ENCODE measurements at places on chromosomes 13 and 19. TPM values are rescaled to one million over a fixed set of nuclear protein-coding genes. Genes with fewer than 3 reads are reported as not detected.

DNA sequence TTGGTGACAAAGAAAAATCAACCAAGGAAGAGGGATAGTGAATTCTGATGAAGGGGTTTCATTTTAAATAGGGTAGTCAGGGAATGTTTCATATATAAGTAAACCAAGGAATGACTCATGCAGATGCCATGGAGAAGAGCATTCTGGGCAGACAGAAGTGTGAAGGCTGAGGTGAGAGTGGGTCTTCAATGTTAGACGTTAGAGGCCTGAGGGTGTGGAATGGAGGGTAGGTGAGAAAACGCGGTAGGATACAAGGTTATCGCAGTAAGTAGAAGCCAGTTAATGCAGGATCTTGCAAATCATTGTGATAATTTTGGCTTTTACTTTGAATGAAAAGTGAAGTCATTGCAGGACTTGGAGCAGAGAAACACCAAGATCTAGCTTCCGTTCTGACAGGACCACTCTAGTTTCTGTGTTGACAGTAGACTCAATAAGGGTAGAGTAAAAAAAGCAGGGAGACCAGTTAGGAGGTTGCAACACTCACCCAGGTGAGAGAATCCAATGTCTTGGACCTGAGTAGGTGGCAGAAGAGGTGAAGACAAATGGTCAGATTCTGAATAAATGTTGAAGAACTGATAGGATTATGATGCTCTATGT lies 225.2 kb upstream of the TMTC4 start:
- no peak for DNase-seq

GRCh38 chr19:5094768-5095567 lies 126.1 kb downstream of the KDM4B start:
- DNase-seq: no peak

DNA sequence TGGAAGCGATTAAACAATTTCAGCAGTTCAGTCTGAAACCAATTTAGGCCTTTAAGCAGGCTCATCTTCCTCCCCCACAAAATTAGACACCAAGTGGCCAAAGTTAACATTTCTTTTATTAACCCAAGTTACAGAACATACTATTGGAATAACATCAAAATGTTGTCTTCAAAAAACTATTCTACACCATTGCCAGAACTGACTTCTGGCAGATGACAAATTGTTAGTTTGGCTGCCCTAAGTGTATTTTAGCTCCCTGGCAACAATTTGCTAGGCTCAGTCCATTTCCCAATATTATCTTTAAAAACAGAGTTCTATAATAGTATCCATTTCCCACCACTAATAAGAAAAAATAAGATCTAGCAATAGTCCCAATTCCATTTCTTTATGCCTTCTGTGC lies 107.8 kb downstream of the SGCG start:
- no peak for DNase-seq

- no peak for DNase-seq
These were observed 2.1 kb downstream of the CCDC106 start for GRCh38 chr19:55650126-55650557.

The ZFP82 gene
- total RNA-seq: 3.2 TPM

- no peak for DNase-seq
These were observed 108.1 kb upstream of the SOX1 start for GRCh38 chr13:111958612-111959395.

DNA sequence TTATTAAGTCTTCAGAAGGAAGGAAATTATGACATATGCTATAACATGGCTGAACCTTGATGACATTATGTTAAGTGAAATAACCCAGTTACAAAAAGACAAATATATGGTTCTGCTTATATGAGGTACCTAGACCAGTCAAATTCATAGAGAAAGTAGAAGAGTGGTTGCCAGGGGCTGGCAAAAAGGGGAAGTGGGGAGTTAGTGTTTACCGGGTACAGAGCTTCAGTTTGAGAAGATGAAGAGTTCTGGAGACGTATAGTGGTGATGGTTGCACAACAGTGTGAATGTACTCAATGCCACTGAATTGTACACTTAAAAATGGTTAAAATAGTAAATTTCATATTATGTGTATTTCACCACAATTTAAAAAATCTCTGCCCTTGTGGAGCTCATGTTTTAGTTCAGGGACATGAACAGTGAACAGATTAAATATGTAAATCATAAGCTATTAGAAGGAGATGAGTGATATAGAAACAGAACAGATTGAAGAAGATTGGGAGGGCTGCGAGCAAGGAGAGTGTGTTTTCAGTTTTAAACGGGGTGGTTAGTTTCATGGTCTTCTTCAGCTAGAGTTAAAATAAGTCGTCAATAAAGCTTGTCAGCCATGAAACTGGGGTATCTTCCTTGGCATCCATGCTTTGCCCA lies 355.2 kb downstream of the KCNRG start:
- no peak for DNase-seq

DNA sequence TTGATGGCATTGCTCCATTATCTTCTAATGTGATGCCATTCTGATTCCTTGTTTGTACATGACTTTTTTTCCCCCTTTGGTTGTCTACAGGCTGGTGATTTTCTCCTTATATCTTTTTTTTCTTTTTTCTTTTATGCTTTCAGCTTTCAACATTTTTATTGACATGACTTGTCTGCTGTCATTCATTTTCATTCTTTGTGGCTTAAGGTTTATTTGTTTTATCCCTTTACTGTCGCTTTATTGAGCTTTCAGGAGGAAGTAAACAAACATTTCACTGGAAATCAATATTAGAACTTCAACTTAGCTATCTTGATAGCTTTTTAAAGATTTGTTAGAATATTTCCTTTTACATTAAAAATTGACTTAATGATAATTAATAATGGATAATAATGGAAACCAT lies 9.7 kb downstream of the ITM2B start:
- no peak for DNase-seq

- no peak for DNase-seq
These were observed 78.9 kb downstream of the ANKRD10 start for GRCh38 chr13:110835721-110836604.

The RFX2 gene
- 5.7 TPM for total RNA-seq

- no peak for DNase-seq
These were observed 118.7 kb upstream of the SOX1 start for GRCh38 chr13:111948281-111948680.

GRCh38 chr13:109199280-109199679 lies 569.9 kb downstream of the MYO16 start:
- DNase-seq: no peak

GRCh38 chr13:111210544-111211469 lies 95.7 kb downstream of the ARHGEF7 start:
- peak; percentile 58 for DNase-seq

DNA sequence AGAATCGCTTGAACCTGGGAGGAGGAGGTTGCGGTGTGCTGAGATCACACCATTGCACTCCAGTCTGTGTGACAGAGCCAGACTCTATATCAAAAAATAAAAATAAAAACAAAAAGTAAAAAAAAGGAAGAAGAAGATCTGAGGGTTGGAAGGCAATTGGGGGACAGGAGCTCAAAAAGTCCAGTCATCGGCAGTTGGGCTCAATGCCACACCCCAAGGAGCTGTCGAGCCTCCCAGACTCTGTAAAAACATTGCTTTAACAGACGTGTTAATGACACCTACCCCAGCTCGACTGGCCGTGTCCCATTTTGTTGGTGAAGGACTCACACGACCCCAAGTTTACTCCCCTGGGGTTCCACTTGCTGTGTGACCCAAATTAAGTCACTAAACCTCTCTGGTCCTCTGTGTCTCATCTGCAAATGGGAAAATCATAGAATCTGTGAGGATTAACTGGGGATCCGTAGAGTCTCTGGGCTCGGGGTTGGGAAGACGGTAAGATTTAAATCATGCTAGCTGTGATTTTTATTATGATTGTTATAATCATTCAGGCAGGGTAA lies 7.0 kb downstream of the GNA15 start:
- no peak for DNase-seq

The SIGLEC10 gene
- not detected for total RNA-seq

The C1QTNF9B gene
- not detected for total RNA-seq

The XRCC1 gene
- 17.1 TPM for total RNA-seq

DNA sequence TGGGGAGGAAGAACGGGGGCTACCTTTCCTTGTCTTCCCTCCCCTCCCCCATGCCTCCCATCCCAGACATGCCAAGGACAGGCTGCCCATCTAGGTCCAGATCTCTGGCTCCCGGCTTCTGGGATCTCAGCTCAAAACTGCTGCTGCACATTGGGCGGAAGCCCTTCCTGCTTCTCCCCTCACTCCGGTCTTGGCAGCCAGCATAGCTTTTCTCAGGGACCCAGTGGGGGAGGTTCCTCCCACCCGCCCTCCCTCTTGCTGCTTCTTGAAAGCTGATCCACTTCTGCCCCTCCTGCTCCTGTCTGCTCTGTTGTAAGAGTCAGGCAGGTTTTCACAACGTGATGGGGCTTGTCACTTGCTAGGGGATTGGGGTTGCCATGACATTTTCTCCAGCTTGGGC lies 21.7 kb upstream of the RNF17 start:
- DNase-seq: no peak

- no peak for DNase-seq
These were observed 20.0 kb upstream of the SPRYD7 start for GRCh38 chr13:49956131-49956530.

- DNase-seq: no peak
These were observed 49.8 kb upstream of the TDRD3 start for GRCh38 chr13:60347174-60347573.

DNA sequence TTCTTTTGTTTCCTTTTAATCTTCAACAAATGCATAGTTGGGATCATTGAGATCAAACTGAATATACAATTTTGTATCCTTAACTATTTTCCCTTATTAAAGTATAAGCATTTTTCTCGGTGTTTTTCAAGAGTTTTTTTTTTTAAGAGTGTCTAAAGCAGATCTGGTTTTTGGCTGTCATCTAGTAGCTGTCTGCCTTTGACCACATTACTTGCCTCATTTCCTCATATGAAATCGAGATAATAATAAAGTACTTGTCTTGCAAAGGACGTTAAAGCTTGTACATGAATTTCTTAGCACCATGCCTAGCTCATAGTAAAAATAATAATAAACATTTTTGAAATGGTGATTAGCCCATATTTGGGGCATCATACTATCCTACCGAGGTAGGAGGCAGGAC lies 121.2 kb downstream of the PDS5B start:
- DNase-seq: no peak

DNA sequence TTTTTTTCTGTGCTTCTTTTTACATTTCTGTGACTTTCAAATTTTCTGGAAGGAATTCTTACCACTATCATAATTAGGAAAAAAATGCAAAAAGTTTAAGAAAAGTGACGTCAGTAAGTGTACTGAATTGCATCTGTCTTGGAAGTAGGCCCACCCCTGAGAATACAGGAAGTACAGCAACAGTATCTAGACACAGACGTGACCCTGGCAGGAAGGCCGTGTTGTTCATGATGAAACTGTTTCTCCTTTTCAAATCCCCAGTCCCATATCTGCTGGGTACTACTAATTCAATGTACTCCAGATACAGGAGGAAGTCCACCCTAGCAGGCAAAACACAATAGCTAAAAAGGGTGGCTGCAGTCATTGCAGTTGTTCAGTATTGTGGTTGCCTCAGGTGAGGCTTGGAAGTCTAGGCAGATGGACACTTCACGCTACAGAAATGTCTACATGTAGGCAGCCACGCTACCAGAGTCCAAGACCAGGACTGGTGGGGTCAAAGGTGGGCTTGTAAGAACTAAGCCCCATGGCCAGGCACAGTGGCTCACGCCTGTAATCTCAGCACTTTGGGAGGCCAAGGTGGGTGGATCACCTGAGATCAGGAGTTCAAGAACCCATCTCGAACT lies 49.6 kb upstream of the MED4 start:
- no peak for DNase-seq

- DNase-seq: no peak
These were observed 4.3 kb downstream of the PIN1 start for GRCh38 chr19:9839415-9839814.

The BBC3 gene
- total RNA-seq: 15.0 TPM
